AG20443 (cell line): ENCODE measurements at places on chromosomes 7 and 10.

DNA sequence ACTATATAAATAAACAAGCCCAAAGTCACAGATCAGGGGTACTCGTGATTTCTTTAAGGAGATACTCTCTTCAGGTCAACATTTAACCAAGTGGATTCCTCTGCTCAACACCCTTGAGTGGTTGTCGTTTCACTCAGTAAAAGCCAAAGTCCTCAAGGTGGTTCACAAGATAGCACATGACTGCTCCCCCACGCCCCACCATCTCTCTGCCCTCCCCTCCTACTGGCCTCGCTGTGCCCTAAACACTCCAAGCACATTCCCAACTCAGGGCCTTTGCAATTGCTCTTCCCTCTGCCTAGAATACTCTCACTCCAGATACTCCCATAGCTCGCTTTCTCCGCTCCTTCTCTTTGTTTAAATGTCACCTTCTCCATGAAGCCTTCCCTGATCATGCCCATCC is 72.1 kb upstream of the FHIP2A start:
- DNase-seq = no peak

- no peak for DNase-seq
Observed at GRCh38 chr7:79412438-79412837, 41.0 kb downstream of the MAGI2 start.

DNA sequence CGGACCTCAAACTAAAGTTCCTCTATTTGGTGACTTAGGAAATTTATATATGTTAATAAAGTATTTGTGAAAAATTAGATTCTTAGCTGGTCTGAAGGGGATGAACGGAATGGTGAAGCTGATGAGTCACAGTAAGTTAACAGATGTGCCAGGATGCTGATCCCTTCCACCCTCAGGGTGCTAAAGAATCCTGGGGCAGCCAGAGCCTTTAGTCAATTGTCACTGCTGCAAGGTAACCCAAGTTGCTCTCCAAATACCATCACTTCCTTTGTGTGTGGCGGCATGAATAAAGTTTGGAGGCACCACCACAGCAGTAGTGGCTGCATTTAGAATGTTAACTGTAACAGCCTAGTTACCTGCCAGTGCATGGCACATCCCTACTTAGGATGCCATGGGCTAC is 222.6 kb upstream of the PPP1R3A start:
- DNase-seq = no peak

DNA sequence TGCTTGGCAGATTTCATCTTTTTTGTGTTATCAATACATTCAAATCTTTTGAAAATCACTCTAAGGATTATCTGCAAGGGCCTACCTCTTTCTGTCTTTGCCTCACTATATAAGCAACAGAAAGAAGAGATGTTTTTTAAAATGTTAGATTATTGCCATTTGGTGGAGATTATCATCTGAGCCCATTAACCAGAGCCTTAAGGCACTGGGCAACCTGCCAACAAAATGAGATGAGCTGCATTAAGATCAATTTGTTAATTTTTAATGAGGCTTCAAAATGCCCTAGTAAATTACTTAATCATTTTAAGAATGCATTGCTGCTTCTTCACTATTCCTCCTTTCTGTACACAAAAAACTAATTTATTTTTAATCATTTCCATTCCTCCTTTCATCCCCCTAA is 314.1 kb downstream of the SNX13 start:
- DNase-seq = no peak

GRCh38 chr10:68184546-68184945 is 47.4 kb downstream of the ATOH7 start:
- DNase-seq = peak; percentile 14
